ENCODE measurements at places on chromosomes 1 and 21. TPM values are rescaled to one million over a fixed set of nuclear protein-coding genes. Genes with fewer than 3 reads are reported as not detected.

The PSRC1 gene
- total RNA-seq = 0.89 TPM

DNA sequence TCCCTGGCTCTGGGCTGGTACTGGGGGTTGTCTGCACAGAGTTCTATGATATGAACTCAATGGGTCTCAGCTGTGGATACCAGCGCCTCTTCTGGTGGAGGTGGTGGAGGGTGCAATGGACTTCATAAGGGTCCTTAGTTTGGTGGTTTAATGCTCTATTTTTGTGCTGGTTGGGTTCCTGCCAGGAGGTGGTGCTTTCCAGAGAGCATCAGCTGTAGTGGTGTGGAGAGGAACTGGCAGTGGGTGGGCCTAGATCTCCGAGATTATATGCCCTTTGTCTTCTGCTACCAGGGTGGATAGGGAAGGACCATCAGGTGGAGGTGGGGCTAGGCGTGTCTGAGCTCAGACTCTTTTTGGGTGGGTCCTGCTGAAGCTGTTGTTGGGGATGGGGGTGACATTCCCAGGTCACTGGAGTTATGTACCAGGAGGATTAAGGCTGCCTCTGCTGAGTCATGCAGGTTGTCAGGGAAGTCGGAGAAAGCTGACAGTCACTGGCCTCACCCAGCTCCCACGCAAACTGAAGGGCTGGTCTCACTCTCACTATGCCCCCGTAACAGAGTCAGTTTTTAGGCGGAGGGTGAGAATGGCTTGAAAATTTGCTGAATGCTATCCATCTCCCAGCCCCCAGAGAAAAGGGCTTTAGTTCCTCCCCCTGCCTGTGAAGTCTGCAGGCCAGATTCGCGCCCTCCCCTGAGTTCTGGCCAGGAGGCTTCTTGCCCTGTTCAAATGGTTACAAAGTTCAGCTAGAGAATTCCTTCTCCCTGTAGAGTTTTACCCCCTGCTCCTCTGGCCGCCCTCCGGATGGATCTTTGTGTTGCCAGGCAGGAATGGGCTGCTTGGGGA, 902.9 kb downstream of the LTN1 start:
- peak; percentile 50 for DNase-seq

DNA sequence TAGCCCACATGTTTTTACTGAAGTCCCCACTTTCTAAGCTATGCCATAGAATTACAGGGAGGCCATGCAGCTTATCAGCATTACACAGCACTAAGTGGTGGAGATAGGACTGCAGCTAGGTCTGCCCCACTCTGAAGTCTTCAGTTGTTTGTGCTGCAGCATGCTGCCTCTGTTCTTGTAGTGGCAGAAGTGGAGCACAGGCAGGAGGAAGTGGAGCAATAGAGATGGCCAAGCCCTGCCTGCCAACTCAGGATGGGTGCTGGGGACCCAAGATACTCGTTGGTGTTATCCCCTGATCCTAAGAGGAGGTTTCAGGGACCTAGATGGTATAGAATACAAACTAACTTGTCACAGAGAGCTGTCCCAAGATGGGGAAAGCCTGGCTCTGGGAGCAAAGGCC, 12.9 kb downstream of the MRPL37 start:
- DNase-seq = no peak

DNA sequence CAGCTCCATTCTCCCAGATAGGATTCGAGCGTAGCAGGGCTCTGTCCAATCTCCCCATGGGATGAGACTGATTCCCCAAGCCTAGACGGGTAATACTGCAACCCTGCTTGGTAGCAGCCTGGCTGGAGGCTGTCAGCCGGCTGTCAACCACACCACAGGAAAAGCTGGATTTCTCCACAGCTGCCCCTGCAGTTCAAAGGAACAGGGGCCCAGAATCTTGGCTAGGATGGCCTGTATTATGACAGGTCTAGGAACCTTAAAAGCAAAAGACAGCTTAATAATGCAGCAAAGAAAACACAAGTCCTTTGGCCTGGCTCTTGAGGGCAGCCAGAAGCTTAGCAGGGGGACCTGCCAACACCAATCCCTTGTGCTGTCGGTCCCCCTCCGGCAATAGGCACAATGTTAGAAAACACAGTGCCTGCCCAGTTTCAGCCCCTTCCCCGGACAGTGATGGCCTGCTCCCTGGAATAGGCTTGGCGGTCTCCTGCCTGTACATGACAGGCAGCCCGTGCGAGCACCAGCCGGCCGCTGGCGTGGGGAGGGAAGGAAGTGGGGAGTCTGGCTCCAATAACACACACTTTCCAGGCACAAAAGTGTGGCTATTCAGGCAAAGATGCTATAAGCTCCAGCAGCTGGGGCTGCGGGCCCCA, 90.5 kb downstream of the TRABD2B start:
- DNase-seq = no peak

- DNase-seq = no peak
These were observed 187.5 kb downstream of the TPR start for GRCh38 chr1:186187601-186188000.

DNA sequence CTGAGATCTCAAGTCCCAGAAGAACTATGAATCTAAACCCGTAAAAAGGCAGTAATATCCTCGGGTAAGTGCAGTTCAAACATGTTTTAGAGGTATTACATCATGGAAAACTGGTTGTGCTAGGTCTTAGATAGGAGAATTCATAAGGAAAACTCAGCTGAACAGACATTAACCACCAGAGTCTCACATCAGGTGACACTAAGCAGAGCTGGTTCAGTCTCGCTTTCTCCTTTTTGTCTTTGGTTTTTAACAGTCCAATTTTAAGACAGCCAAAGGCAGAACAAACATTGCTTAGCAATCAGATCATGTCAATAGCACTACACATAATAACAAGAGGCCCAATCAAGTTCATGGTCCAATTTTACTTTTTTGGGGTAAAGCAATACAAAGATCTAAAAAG, 63.1 kb upstream of the MUTYH start:
- DNase-seq = no peak

DNA sequence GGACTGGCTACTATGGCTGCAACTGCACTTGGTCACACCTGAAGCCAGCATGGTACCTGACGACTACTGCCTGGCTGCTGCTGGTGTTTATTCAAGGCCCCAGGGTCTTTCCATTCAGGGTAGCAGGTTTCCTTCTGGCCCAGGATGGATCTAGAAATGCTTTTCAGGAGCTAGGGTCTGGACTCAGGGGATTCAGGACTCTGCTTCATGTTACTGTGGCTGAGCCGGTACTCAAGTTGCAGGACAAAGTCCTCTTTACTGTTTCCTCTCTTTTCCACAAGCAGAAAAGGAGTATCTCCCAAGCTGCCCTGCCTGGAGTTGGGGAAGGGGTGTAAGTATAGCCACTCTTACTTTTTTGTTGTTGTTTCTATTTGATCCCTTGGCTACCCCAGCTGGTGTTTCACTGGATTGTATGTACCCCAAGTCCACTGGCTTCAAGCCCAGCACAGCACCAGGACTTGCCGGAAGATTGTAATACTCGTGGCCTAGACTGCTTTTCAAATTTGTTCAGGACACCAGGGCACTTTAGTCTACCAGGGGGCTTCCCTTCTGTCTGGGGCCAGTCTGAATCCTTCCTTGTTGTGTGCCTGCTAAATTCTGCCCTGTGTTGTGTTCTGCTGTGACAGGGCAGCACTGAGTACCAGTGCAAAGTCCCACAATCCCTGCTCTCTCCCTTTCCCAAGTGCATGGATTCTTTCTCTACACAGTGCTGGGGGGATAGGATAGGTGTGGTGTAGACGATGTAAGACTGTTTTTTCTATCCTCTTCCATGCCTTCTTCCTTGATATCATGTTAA, 248.5 kb downstream of the GPR52 start:
- DNase-seq = no peak

The STK40 gene
- total RNA-seq = 14.0 TPM

Data from stomach (tissue), 19 donors.